ENCODE measurements at places on chromosomes 4 and X. TPM values are rescaled to one million over a fixed set of nuclear protein-coding genes. Genes with fewer than 3 reads are reported as not detected.

The TGIF2LX gene
- total RNA-seq = not detected

The LRBA gene
- 38.6 TPM for total RNA-seq

The DCHS2 gene
- total RNA-seq = 0.19 TPM

The PNMA5 gene
- not detected for total RNA-seq

- no peaks in the 10 kb centered on the region for H3K27me3 ChIP-seq
- DNase-seq = no peak
- no peaks in the 10 kb centered on the region for H3K36me3 ChIP-seq
- no peaks in the 10 kb centered on the region for H3K4me1 ChIP-seq
- no peak overlapping the region for H3K27ac ChIP-seq
- no peak overlapping the region for H3K4me3 ChIP-seq
These were observed 69.4 kb upstream of the GABRA2 start for GRCh38 chr4:46459308-46459707.

- H3K4me1 ChIP-seq = no peaks in the 10 kb centered on the region
- H3K27me3 ChIP-seq = no peaks in the 10 kb centered on the region
- no peaks in the 10 kb centered on the region for H3K36me3 ChIP-seq
These were observed 1392.9 kb downstream of the ARAP2 start for GRCh38 chr4:34851411-34851810.

DNA sequence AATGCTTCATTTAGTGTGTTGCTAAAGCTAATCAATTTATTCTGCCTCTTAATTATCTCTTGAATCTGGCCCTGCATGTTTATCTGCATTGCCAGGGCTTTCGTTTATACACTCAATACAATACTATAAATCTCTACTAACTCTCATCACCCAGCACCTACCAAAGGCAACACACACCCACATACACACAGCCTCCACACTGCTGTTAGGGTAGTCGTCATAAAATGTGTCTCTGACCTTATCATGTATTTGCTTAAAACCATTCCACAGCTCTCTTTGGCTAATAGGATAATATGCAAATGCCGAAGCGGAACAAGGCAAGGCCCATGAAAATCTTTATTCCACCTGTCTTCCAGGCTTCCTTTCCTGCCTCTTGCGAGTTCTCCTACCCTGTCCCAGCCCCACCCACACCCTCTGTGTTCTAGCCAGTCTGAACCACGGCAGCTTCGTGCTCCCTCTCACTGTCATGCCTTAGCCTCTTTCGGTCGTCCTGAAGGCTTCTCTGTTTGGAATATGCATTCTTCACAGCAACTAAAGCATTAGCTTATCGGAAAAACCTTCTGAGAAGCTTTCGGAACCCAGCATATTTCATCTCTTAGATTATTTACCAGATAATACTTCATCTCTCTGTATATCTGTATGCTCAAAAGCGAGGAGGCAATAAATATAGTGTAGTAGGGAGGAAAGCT is 333.5 kb downstream of the TENM3 start:
- no peaks in the 10 kb centered on the region for H3K27me3 ChIP-seq
- no peak overlapping the region for H3K4me3 ChIP-seq
- H3K36me3 ChIP-seq = no peaks in the 10 kb centered on the region
- no peak overlapping the region for H3K27ac ChIP-seq
- no peak for DNase-seq
